ENCODE measurements at places on chromosomes 7 and 10.

DNA sequence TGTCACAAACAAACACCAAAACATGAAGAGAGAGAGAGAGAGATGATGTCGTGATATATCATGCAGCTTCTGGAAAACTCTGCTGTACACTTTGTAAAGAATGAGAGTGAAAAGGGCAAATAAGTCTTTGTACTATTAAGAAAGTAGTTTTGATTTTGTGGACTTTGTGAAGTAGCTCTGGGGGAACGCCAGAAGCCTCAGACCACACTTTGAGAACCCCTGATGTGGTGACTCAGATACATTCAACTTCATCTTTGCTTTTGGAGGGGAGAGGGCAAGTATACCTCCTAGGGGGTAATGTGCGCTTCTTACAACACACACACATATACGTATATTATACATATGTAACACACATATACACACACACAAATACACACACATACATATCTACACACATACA is 84.3 kb downstream of the GALNT17 start:
- DNase-seq, result no peak

DNA sequence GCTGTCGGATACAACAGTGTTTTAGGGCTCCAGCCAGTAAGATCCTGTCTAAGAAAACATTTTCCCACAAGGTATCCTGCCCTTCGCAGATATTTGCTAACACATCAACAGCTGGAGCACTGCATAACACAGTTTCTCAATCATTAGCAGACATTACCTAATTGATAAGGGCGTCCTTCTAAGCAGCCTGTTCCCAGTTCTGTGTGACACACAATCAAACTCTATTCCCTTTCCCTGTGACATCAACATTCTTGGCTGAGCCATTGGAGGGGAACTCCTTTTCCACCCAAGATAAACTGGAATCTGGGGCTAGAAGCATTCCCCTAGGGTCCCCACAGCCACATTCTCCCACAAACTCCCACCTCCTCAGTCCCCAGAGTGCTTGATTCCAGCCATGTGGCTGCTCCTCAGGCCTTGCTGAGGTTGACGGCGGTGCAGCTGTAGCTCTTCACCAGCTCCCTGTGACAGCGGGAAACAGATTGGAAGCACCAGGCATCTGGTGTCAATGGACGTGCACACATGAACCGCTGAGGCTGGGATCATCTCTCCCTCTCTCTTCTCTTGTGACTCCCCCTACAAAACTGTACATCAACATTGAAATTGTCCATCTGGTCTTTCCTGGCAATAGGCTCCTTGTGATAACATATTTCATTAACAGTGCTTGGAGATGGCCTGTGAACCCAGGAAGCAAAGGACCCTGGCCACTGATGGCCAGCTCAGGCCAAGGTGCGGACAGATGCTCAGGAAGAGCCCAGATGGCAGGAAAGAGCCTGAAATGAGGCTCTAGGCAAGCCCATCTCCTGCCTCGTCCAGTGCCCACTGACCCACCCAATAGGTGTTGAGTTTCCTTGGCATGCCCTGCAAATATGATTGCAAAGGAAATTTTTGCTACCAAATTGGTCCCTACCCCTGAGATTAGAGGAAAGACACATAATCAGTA is 131.1 kb upstream of the TBX20 start:
- DNase-seq, result no peak

DNA sequence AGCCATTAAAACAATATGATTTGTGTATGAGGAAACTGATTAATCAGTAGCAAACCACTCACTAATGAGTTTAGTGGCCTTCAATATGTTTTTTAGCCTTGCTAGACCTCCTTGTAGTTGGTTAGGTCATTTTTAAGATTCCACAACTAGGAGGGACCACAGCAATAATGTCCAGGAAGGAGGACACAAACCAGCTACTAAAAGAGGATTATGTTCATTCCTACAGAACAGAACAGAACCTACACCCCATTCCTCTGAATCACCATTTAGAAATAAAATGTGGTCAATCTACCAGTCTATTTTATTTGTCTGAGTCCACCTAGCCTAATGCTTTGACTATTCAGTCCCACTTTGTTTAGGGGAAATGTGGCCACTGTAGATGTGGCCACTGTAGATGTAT is 226.3 kb downstream of the GLI3 start:
- DNase-seq, result no peak

DNA sequence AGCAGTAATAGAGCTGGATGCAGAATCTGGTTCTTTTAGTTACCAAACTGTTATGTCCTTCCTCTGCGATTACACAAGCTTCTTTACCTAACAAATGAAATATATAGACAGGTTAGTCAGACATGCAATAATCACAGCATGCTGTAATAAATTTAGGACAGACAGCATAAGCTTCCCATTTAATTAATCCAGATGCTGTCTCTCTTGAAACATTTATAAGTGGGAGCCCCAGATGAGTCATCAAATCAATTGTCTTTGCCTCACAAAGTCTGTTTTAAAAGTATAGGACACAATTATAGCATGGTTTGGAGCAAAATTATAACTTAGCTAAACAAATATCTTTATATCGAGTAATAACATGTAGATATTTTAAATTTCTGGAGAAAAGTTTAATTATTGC is 1.6 kb downstream of the CDNF start:
- no peak for DNase-seq

DNA sequence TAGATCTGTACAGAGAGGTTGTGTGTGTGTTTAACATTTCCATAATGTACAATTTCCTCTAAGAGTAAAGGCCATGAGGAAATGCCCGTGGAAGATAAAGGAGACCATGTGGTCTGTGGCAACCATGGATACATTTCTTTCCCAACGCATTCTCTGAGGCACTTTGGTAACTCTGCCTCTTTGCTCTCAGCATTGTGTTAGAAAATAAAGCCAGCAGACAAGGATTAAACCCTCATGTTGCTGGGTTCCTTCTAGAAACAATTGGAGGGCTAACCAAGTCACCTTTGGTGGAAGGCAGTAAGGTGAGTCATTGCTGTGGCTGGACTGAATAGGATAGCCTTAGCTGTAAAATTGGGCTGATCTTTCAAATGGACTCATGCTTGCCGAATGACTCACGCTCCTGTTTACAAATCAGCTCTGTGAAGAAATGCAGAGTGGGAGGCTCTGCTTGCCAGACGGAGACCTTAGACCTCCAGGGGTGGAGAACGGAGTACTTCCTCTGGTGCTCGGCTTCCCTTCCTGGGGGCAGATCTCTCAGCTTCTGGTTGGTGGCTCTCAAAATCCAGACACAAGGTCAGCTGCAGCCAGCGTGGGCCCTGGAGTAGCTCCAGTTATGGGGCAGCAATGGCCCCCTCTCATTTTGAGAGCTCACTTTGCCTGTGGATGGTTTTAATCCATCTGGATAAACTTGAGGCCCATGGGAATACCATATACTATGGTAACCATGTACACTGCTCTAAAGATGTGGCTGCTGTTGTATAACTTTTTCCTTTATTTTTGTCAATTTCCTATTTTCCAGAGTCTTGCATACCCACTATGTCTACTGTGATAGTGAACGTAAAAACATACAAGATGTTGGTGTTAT is 137.3 kb downstream of the TCF7L2 start:
- DNase-seq, result no peak

DNA sequence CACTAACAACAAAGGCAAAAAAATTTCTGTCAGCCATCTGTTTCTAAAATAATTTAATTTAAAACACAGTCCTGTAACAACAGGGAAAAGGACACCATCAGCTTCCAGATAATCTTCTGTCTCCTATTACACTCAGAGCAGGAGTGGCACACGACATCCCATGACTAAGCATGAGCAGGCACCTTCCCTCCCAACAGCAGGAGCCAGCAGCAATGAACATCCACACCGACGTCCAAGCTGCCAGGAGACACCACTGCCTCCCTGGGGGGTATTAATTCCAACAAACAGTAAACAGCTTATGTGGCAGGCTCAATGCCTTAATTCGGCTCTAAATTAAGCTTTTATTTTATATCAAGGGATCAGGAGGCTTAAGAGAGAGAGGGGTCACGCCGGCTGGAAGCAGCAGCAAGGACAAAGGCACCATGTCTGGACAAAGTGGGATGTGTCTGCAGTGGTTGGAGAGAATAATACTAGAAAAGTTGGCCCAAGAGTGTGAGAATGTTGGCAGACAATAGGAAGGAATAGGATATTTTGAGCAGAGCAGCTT is 45.7 kb downstream of the KIAA1549 start:
- no peak for DNase-seq

DNA sequence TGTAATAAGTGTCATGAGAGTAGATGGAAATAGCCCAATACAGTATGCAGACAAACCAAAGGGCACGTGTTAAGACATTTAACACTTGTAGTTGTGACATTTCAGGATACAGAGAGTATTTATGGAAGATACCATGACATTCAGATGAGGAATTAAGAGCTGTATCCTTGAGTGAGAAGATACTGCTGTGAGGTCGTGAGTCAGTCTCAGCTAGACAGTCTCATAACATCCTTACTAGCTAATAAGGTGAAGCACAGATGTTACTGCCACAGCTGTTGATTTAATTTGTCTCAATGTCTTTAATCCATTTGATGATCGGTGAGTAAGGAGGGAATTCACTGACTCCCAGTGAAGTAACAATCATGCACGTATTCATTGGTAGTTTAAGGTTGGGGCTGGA is 288.0 kb upstream of the AKR1E2 start:
- DNase-seq, result no peak

- DNase-seq, result no peak
Observed at GRCh38 chr10:75951627-75952026, 520.2 kb downstream of the LRMDA start.
